AG04449 (cell line): ENCODE measurements at places on chromosomes 2 and 18.
A peak's percentile ranks its signal among the peaks of the same experiment; 100 is the strongest.

- DNase-seq: no peak
These were observed 432.1 kb upstream of the CELF4 start for GRCh38 chr18:37997695-37998094.

DNA sequence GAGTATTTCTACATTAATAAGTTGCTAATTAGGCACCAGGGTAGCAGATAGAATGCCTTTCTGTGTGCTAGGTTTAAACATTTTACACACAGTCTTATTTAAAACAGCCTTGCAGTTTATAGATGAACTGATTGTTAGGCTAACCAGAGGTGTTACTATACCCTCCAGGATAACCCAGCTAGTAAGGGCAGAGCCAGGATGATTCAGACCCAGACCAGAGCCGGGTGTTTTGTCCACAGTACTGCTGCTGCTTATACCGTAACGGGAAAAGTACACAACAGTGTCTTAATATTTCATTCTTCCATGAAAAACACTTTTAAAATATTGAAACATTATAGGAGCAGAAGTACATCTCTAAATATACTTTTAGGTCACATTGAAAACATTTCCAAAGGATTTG, 82.7 kb downstream of the MALT1 start:
- DNase-seq: no peak

DNA sequence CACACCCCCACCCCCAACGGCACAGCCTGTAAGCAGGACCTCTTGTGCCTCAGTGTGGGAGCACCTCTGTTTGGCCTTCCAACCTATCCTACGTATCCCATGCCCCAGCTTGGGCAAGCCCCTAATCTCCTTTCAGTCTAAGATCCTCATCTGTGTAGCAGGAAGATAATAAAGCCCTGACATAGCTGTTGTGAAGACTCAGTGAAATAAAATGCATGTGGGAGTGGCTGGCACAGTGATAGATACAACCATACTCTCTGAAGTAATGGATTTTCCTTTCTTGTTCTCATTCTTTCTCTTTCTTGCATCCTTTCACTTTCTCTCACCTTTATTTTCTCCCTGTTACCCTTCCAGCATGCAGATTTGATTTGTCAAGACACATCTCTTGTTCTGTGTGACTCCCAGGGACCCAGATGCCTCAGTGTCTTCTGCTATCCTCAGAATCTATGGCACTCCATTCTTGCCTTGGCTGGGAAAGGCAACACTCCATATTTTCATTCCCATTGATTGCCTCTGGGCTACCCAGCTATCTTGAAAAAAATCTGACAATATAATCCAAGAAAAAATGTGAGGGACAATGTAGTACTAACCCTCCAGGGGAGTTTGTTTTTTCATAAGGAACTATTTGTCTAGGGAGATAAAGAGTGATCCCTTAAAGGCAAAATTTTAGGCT, 207.2 kb upstream of the SETBP1 start:
- DNase-seq: no peak

GRCh38 chr2:54531558-54531957, 75.4 kb downstream of the SPTBN1 start:
- no peak for DNase-seq

GRCh38 chr2:217616936-217617335, 385.9 kb downstream of the TNS1 start:
- peak; percentile 40 for DNase-seq

DNA sequence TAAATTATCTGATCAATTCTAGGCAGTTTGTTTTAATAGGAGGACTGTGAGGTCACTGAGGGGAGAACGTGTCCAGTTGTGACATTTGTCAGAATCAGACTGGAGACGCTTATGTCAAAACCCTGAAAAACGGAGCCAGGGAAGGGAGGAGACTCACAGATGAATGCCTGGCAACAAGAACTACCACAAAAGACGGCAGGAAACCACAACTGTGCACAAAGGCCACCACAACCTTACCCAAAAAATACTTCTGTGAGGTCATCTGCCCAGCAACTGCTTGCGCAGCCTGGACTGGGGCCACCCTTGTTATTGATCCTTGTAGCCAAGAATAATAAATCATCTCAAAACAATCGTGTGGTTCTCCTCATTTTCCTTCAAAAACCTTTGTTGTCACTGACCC, 173.0 kb upstream of the ALKAL2 start:
- DNase-seq: no peak

DNA sequence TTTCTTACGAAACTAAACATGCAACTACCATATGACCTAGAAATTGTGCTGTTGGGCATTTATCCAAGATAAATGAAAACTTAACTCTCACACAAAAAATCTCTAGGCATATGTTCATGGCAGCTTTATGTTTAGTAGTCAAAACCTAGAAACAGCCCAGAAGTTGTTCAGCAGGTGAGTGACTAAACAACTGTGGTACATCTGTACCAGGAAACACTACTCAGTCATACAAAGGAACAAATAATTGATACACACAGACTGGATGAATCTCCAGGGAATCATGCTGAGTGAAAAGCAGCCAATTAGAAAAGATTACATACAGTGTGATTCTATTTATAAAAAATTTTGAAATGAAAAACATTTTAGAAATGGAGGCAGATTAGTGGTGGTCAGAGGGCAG, 29.3 kb downstream of the DYNC2LI1 start:
- no peak for DNase-seq

DNA sequence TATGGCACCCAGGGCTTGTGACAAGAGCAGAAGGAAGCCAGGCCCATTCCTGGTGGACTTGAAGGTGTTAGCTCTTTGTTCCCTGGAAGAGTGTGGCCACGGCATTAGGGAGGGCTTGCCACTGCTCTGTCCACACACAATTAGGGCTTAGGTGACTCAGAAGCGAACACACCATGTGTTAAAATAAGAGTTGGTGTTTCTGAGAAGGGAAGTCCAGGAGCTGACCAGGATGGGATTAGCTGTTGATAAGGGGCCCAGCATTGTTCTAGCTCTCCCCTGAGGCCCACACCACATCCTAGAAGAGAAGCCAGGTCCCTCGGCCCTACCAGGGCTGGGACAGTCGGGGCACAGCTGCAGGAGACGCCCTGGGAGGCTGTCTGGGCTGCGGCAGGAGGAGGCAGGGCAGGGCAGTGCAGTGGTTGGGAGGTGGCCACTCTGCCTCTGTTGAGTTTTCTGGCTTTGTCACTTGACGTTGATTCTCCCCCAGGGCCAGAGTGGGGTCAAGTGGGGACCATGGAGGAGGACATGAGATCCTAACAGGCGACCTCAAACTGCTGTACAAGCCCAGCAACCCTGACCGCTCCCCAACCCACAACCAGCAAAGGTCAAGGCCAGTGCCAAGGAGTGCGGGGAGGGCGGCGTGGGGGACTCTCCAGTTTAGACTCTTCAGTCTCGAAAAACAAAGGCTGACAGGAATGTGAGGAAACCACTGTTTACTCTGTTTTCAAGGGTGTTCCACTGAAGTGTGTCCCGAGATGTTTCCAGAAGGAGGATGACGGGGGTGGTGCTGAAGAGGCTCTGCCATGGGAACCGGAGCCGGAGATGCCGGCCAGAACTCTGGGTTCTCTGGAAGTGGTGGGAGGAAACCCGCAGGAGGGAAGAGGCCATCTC, 16.8 kb downstream of the GNLY start:
- no peak for DNase-seq

- no peak for DNase-seq
These were observed 59.5 kb downstream of the TWSG1 start for GRCh38 chr18:9394046-9394445.

DNA sequence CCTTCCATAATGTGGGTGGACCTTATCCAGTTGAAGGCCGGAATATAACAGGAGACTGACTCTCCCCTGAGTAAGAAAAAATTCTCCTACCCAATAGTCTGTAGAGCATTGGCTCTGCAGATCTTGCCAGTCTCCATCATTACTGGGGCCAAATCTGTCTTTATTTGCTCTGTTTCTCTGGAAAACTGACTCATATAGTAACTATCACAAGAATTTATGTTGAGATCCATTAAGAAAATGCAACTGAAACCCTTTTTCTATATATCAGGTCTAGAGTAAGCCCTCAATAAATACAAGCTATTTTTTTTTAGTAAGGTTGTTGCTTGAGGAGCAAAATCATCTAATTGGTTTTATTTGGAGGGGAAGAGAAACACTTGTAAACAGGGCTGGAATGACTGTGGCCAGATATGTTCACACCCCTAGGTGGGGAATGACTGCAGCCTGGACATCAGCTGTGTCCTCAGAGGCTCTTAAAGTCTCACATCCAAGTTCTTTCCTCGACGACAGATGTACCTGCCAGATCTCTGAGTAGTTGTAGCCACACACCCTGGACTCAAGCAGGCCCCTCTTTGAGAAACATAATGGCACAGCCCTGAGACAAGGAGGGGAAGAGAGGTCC, 339.7 kb downstream of the TNS1 start:
- DNase-seq: no peak

GRCh38 chr2:149877913-149878312, 290.3 kb upstream of the MMADHC start:
- DNase-seq: no peak

DNA sequence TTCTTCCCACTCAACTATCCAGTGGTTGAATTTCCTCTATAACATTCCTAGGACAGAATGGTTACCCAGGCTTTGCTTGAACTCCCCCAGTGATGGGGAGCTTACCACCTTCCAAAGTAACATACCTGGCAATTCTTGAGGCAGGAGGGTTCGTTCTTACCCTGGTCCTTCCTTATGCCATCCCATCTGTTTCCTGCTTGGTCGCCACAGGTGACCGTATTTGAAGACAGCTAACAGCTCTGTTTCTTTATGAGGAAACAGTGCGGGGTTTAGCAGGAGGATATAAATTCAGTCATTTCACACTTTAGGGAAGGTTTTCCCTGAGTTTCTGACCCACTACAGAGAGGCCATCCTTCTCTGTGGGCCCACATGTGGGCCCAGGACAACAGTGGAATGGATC, 42.6 kb downstream of the FOSL2 start:
- no peak for DNase-seq

GRCh38 chr2:237435844-237436587, 22.1 kb upstream of the COL6A3 start:
- peak; percentile 63 for DNase-seq

GRCh38 chr2:88913280-88913679, 221.8 kb downstream of the RPIA start:
- DNase-seq: no peak

DNA sequence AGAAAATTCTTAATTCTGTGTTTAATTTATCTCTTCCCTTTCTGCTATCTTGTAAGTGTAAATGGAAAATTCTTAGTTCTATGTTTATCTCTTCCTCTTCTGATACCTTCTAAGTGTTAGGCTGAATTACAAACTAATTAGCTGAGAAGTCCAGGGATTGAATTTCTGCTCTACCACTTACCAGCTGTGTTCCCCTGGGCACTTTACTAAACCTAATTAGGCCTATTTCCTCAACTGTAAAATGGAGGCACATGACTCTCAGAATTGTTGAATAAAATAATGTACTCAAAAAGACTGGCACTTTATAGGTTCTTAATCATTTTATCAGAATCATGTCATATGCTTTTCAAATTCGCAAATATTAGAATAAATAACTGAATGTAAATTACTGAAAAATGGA, 146.3 kb downstream of the MAP2 start:
- DNase-seq: no peak

GRCh38 chr2:137836671-137837070, 127.6 kb upstream of the HNMT start:
- DNase-seq: no peak

DNA sequence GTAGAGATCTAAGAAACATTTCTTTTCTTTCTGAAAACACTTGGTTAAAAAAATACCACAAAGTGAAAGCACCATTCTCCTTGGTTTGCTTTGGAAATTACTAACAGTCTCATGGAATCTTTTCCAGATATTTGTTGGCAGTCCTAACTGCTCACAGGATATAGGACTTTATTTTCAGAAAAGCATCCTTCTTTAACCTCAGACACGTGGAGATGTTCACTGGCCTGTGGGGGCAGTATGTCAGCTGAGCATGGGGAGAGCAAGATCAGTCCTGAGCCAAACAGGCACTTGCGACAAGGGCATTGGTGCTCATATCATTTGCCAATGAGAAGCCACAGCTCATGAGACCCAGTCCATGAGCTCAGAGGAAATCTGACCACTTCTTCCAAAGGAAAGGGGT, 371.9 kb downstream of the NBAS start:
- no peak for DNase-seq

DNA sequence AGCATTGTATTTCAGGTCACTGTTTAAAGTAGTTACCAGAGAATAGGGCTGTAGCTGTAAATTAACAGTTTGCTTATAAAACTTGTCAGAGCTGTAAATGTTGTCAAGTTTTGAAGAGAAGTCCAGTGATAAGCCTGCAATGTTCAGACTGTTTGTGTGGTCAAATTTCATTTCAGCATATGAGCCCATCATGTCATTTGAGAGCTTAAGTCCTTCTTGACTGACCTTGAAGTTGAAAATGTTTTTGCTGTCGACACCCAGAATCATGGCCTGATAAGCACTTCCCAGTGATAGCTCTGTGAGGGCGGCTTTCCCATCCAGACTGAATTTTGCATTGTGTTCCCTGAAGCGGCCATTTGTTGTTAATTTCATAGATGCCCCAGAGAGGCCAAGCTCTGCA, 32.4 kb downstream of the APOB start:
- DNase-seq: no peak

DNA sequence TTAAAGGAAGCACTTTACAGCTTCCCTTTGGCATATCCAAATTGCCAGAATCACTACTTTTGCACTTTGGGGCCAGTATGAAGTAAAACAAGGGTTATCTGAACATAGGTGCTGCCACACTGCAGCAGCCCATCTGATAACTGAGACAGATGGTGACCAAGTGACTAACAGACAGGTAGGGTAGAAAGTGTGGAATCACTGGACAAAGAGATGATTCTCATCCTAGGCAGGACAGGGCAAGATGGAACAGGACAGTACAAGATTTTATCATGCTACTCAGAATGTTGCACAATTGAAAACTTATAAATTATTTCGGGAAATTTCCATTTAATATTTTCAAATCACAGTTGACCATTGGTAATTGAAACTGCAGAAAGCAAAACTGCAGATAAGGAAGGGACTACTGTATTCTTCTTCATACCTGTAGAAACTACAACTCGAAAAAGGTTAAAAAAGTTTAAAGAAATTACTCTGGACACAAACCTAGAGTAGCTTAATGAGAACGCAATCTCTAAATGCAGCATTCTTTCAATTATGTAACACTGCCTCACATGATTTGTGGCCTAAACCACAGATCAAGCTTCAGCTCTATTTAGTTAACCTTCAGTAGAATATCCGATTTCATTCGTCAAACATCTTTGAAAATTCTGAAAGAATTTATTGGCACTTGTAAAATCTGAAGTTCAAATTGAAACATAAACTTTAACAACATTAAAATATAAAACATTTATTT, 31.4 kb downstream of the HEATR5B start:
- no peak for DNase-seq

- DNase-seq: no peak
These were observed 114.4 kb downstream of the NCK2 start for GRCh38 chr2:105858868-105859693.

GRCh38 chr2:6072276-6072675, 380.1 kb downstream of the SOX11 start:
- no peak for DNase-seq

- no peak for DNase-seq
These were observed 375.9 kb downstream of the TNS1 start for GRCh38 chr2:217626926-217627325.
